ENCODE measurements at places on chromosomes 1 and 21. TPM values are rescaled to one million over a fixed set of nuclear protein-coding genes. Genes with fewer than 3 reads are reported as not detected.
A peak's percentile ranks its signal among the peaks of the same experiment; 100 is the strongest.

GRCh38 chr1:40944326-40944725 lies 35.2 kb upstream of the CTPS1 start:
- DNase-seq: no peak

- DNase-seq: peak; percentile 58
Observed at GRCh38 chr1:10494754-10495474, 20.2 kb downstream of the PEX14 start.

The FUCA1 gene
- total RNA-seq: 4.8 TPM

GRCh38 chr21:30491963-30492428 lies at the start of gene KRTAP19-3:
Gene KRTAP19-3, minus strand, starts transcription at chr21:30492013. Its CDS starts 56 bp downstream, at chr21:30491957.
- no peak for DNase-seq

The INTS11 gene
- 132 TPM for total RNA-seq

The SLC25A34 gene
- 1.5 TPM for total RNA-seq

DNA sequence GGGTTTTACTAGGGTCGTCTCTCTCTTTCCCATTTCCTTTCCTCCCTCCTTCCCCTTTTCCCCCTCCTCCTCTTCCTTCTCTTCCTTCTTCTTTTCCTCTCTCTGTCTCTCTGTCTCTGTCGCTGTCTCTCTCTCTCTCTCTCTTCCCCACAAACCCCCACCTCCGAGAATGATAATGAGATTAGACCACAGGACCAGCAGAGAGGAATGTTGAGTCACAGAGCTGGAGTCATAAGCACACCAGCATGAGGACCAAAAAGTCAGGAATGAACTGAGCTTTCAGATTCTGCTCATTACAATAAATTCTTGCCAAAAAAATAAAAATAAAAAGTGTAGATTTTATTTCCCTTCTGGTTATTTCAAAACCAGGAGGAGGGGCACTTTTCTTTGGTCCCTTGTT lies 377.4 kb downstream of the LTN1 start:
- DNase-seq: no peak

The FH gene
- total RNA-seq: 13.9 TPM

DNA sequence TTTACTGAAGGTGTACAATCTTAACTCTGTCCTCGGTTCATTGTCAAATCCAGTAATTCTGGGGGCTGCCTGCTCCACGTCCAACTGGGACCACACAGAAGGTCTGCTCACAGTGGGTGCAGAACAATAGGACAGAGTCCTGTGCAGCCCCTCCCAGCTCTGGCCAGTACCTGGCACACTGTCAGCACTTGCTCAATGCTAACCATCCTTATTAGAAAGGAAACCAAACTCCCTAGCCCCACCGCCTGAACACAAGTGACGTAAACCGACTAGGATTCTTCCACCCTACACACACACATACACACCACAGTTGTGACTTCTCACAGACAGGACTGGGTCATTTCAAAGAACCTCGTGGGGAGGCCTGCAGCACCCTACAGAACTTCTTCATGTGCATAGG lies 5.2 kb downstream of the BCAR3 start:
- no peak for DNase-seq

- DNase-seq: no peak
Observed at GRCh38 chr1:77424236-77424635, 142.4 kb downstream of the AK5 start.

DNA sequence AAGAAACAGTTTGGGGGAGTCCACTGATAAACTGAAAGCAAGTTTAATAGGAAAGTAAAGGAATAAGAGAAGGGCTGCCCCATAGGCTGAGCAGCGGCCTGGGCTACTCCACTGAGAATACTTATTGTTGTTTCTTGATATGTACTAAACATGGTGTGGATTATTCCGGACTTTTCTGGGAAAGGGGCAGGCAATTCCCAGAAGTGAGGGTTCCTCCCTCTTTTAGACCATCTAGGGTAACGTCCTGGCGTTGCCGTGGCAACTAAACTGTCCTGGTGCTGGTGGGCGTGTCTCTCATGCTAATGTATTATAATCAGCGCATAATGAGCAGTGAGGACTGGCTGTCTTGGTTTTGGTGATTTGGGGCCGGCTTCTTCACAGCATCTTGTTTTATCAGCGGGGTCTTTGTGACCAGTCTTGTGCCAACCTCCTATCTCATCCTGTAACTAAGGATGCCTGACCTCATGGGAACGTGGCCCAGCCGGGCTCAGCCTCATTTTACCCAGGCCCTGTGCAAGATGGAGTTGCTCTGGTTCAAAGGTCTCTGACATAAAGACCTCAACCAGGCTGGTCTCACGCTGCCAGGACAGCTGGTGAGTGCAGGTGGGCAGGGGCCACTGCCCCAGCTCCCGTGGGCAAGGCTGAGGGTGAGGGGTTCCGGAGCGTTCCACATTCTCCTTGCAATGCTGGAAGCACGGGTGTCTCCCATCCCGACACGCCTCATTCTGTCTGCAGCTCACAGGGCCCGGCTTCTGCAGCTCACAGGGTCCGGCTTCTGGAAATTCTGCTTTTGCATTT lies 19.6 kb upstream of the C1orf159 start:
- no peak for DNase-seq

The GNG4 gene
- total RNA-seq: not detected

- no peak for DNase-seq
Observed at GRCh38 chr1:233463333-233463732, 135.8 kb downstream of the MAP3K21 start.

GRCh38 chr1:22534951-22535350 lies 28.3 kb upstream of the EPHA8 start:
- DNase-seq: no peak

- no peak for DNase-seq
Observed at GRCh38 chr21:38342739-38343138, 85.9 kb downstream of the KCNJ15 start.

The TMEM79 gene
- 3.5 TPM for total RNA-seq

The ATP1A4 gene
- total RNA-seq: not detected

GRCh38 chr1:9838946-9839345 lies 15.2 kb upstream of the CLSTN1 start:
- no peak for DNase-seq

DNA sequence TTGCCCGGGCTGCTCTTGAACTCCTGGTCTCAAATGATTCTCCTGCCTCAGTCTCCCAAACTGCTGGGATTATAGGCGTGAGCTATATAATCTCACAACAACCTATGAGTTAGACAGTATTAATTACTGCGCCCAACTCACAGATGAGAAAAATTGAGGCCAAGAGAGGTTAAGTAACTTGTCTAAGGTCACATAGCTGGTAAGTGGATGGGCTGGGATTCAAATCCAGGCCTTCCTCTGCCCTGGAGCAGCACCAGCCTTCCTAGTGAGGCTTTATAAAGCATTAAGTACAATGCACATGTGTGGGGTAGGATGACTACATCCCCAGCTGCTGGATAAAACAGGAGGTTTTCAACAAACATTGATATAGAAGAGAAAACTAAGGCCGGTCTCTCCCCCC lies 15.1 kb downstream of the E2F2 start:
- DNase-seq: no peak

DNA sequence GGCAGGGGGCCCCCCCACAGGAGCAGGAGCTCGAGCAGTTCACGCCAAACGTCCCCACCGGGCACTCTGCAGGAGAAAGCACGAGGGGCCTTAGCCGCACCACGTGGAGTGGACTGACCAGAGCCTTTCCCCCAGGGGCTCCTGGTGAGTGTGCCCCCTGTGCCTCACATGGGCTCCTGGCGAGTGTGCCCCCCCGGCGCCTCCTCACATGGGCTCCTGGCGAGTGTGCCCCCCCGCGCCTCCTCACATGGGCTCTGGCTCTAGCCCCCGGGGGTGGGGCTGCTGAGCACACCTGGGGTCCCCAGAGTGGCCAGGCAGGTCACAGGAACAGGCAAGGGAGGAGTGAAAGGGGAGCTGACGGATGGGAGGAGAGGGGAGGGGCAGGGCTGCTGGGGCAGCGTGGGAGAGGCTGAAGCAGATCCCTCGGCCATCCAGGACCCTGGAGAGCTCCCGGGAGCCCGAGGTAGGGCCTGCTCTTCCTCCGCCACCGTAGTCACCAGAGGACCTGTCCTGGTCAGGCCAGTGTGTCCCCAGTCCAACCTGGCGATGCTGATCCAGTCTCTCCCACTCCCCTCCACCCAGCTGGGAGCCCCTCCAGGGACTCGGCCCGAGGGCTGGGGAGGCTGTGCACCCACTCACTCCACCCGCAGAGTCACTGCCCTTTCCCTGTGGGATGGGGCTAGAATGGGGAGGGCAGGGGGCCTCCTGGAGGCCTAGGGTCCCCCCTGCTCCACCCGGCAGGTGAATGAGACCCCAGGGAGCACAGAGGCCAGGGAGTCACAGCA lies 47.6 kb downstream of the ARHGEF16 start:
- DNase-seq: no peak

- DNase-seq: no peak
Observed at GRCh38 chr1:91851130-91852010, 34.6 kb downstream of the TGFBR3 start.

The LRRC52 gene
- not detected for total RNA-seq

- DNase-seq: no peak
Observed at GRCh38 chr1:234988536-234988935, 140.1 kb downstream of the TOMM20 start.

- no peak for DNase-seq
Observed at GRCh38 chr1:97050506-97050905, 328.9 kb downstream of the PTBP2 start.

GRCh38 chr1:24805534-24806301 lies 60.5 kb downstream of the CLIC4 start:
- no peak for DNase-seq

DNA sequence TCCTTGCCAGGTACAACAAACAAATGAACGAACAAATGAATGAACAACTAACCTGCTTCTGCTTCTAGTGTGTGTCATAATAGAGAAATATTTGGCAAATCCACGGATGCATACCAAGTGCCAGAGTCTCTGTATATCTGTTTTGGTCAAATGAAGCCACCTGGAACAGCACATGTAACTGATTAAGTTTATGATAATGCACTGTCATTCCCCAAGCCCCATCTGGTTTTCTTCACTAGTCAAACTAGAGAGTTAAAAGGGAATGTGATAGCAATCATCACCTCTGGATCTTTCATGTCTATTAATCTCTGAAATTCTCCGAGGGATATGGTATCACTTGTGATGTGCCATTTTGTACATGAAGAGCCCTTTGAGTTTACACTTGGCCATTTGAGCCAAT lies 21.0 kb upstream of the SCAF4 start:
- DNase-seq: no peak

DNA sequence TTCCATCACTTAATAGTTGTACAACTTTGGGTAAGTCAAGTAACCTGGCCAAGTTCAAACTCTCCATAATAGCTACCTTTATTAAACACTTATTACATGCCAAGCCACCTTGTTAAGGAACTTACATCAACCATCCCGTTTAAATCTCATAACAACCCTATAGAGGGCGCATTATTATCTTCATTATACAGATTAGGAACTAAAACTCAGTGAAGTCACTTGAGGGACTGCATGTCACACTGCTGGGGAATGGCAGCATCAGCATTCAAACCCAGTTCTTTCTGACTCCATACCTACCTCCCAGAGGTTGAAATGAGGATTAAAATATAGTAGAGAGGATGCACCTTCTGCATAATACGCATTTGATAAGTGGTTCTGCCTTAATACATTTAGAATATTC lies 47.1 kb upstream of the PLA2G2C start:
- DNase-seq: no peak

GRCh38 chr1:118136187-118136941 lies 48.7 kb downstream of the SPAG17 start:
- no peak for DNase-seq

DNA sequence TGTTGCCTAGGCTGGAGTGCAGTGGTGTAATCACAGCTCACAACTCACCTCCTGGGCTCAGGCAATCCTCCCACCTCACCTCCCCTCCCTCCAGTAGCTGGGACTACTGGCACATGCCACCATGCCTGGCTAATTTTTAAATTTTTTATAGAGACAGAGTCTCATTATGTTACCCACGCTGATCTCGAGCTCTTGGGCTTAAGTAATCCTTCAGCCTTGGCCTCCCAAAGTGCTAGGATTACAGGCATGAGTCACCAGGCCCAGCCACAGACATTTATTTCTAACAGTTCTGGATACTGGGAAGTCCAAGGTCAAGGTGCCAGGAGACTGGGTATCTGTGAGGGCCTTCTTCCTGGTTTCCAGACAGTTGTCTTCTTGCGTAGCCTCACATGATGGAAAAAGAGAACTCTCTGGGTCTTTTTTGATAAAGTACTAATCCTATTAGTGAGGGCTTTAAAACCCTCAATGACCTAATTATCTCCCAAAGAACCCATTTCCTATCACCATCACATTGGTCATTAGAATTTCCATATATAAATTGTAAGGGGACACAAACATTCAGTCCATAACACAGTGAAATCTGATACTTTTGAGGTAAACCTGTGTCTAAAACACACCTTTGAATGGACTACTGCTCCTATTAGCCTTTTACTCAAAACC lies 67.9 kb downstream of the PHACTR4 start:
- no peak for DNase-seq

DNA sequence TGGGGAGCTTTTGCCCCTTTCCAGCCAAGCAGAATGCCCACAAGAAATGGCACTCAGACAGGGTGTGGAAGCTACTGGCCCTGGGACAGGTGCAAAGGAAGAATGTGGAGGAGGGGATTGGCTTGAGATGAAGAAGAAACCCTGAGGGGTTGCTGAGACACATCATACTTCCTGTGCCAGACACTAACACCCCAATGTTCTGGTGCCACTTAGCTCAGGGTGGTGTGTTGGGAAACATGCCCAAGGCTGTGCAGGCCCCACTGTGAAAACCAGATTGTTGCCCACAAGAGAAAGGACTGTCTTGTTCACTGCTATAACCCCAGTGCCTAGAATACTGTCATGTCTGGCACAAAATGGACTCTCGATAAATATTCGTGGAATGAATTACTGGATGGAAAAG lies 9.9 kb upstream of the PAQR6 start:
- DNase-seq: no peak

The FCRL4 gene
- total RNA-seq: not detected

The HOOK1 gene
- 18.0 TPM for total RNA-seq

The CD53 gene
- 286 TPM for total RNA-seq

Data from T-helper 17 cell (primary cell).